ENCODE measurements at places on chromosomes 3 and 15. TPM values are rescaled to one million over a fixed set of nuclear protein-coding genes. Genes with fewer than 3 reads are reported as not detected.
A peak's percentile ranks its signal among the peaks of the same experiment; 100 is the strongest.

Gene CISH
- 19.6 TPM for total RNA-seq

Gene P2RY13
- 0.80 TPM for total RNA-seq

Gene CAPN3
- 6.8 TPM for total RNA-seq

GRCh38 chr3:64773137-64773536 lies 85.3 kb upstream of the ADAMTS9 start:
- no peaks in the 10 kb centered on the region for H3K27me3 ChIP-seq
- H3K27ac ChIP-seq, result no peak overlapping the region
- no peak for DNase-seq
- no peaks in the 10 kb centered on the region for H3K36me3 ChIP-seq
- no peak overlapping the region for H3K4me3 ChIP-seq

GRCh38 chr3:24316887-24317383 lies 177.7 kb downstream of the THRB start:
- H3K4me3 ChIP-seq, result no peak overlapping the region
- H3K4me1 ChIP-seq, result no peaks in the 10 kb centered on the region
- peak overlapping the region; percentile 60 for H3K27ac ChIP-seq
- no peaks in the 10 kb centered on the region for H3K36me3 ChIP-seq
- H3K27me3 ChIP-seq, result no peaks in the 10 kb centered on the region

DNA sequence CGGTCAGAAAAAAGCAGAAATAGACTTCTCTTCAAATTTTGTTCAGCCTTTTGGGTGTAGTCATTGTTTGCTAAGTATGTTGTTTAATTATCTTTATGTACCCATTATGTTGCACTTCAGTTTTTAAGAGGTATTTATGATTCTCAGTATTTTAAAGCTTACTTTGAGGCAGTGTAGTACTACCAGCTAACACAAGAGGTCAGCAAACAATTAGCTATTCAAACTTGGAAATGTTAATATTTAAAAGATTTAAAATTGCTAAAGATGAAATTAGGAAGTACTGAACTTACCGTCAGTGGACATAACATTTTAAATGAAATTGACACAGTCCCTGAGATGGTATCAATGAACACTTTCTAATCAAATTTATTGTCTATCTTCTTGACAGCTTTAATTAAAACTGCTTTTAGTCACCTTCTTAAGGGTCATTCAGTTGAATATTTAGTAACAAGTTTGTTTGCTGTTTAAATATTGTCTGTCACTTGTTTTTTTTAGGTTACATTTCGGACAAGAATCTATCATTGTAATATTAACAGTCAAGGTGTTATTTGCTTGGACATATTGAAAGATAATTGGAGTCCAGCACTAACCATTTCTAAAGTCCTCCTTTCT lies 28.1 kb downstream of the NKIRAS1 start:
- no peaks in the 10 kb centered on the region for H3K4me1 ChIP-seq
- no peak overlapping the region for H3K4me3 ChIP-seq
- no peaks in the 10 kb centered on the region for H3K36me3 ChIP-seq
- H3K27ac ChIP-seq, result no peak overlapping the region
- no peak for DNase-seq

- H3K36me3 ChIP-seq, result no peaks in the 10 kb centered on the region
- H3K27me3 ChIP-seq, result no peaks in the 10 kb centered on the region
- no peak overlapping the region for H3K4me3 ChIP-seq
- H3K27ac ChIP-seq, result no peak overlapping the region
- H3K4me1 ChIP-seq, result peaks cover 7% of the 10 kb centered on the region
Observed at GRCh38 chr3:141392897-141393734, 24.8 kb downstream of the ZBTB38 start.
